ENCODE measurements at places on chromosomes 6 and 20.

DNA sequence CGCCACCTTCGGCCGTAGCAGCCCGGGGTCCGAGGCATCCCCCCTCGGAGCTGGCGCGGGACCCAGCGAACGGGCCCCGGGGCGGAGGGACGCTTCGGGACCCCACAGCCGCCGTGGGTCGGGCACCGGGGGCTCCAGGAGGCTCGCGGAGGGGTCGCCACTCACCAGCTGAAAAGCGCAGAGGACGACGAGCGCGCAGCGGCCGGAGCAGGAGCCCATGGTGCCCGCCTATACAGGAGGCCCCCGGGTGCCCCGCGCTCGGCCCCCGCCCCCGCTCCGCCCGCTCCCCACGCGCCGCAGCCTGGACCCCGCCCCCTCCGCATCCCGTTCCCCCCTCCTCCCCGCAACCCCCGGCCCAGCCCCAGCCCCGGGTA is at the start of gene NKAIN4:
Gene NKAIN4 (minus strand): TSS at position 232 of the 374 bp plus-strand sequence. CDS start 13 bp downstream, at position 219.
- no peak for DNase-seq

- DNase-seq, result no peak
Measured at GRCh38 chr20:47782920-47783552, 2.2 kb downstream of the SULF2 start.

- DNase-seq, result no peak
Measured at GRCh38 chr20:36336954-36337704, 31.0 kb downstream of the DLGAP4 start.

GRCh38 chr6:1592852-1593251 is 16.9 kb upstream of the FOXC1 start:
- no peak for DNase-seq

GRCh38 chr20:36818861-36819260 is 45.3 kb upstream of the DSN1 start:
- no peak for DNase-seq

GRCh38 chr6:138225953-138226352 is 7.7 kb upstream of the PBOV1 start:
- no peak for DNase-seq

- DNase-seq, result no peak
Measured at GRCh38 chr20:9082741-9083140, 13.9 kb downstream of the PLCB4 start.

- no peak for DNase-seq
Measured at GRCh38 chr6:165218829-165219228, 90.6 kb downstream of the C6orf118 start.

DNA sequence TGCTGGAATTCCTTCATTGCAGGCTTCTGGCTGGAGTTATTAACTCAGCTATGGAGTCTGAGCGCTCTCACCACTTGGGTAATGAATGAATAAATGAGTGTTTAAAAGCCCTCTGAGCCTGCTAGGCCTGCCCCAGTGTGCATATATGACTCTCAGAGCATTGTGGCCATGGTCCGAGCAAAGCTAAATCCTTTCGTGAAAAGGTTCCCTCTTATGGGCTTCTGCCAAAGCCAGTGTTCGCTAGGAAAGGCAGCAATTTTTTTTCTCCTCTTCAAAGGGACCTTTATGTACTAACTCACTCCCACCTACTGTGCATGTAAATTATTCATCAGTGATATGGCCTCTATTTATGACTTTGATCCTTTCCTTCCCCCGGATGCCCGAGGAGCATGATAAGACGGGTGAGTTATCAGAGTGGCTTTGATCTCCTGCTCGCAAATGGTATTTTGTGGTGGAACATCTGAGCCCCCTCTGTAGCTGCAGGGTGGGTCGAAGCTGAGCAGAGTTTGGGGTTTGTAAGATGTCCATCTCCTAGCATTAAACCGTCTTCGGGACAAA is 88.6 kb downstream of the LINC00237 start:
- no peak for DNase-seq

DNA sequence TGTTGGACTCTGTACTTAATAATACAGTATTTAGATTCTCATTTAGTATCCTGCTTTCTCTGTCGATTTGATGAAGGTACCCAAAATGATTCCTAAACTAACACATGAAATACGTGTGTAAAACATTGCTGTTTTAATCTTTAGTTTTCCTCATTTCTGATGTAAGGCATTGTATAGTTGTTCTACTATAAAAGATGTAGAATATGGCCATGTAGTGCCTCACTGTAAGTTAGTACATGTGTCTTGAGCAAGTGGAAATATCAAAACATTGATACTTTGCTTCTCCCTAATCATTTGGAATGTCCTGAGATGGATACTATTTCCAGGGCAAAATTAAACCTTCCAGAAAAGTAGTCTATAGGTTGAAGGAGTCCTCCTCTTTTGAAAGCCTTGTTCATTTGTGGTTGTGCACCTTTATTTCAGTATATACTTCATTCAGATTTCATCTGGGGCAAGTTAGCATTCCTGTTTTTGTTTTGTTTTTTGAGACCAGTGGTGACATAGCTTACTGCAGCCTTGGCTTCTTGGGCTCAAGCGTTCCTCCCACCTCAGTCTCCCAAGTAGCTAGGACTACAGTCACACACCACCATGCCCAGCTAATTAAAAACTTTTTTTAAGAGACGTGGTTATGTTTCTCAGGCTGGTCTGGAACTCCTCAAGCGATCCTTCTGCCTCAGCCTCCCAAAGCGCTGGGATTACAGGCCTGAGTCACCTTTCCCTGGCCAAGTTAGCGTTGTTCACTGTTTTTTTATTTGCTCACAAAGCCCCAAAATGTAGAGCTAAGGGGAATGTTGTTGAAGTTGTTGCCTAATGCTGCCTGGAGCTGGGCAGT is 11.6 kb downstream of the SRSF3 start:
- no peak for DNase-seq

- DNase-seq, result no peak
Measured at GRCh38 chr6:146990821-146991798, 213.1 kb upstream of the STXBP5 start.

- no peak for DNase-seq
Measured at GRCh38 chr6:14217728-14218518, 100.4 kb downstream of the CD83 start.

DNA sequence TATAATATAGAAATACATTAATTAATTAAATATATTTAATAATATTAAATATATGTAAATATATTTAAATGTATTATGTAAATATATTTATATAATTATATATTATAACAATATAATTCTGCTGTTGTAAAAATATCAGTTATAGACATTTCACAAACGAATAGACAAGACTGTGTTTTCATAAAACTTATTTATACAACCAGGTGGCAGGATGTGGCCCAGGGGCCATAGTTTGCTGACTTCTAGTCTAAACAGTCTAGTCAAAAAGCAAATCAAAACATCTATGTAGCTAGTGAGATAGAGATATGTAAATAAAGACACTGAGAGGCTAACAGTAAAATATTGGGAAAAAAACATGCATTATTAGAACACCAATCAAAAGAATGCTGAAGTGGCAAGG is 136.4 kb downstream of the TBXT start:
- no peak for DNase-seq

DNA sequence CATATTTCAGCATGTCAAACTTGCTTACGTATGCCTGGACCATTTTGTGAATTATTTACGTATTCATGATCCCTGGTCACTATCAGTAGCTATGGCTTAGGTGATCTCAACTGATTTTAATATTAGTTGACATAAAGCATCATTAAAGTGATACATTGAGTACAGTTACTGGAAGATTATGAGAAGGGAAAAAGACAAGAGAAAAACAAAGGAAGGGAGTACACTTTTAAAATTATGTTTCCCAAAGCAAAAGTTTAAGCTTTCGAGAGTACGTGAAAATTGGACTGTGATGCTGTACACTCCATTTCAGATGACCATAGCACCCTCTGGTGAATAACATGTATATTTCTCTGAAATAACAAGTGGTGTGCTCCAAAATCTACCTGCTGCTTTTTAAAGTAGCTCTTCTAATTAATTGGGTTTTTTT is 215.0 kb upstream of the HSF2 start:
- DNase-seq, result no peak

GRCh38 chr6:118298476-118299427 is 249.3 kb upstream of the PLN start:
- DNase-seq, result no peak

- peak; percentile 46 for DNase-seq
Measured at GRCh38 chr6:110180228-110181008, at the start of gene CDC40. Gene CDC40 (plus strand): TSS chr6:110180427. CDS start chr6:110180445, 18 bp downstream.

DNA sequence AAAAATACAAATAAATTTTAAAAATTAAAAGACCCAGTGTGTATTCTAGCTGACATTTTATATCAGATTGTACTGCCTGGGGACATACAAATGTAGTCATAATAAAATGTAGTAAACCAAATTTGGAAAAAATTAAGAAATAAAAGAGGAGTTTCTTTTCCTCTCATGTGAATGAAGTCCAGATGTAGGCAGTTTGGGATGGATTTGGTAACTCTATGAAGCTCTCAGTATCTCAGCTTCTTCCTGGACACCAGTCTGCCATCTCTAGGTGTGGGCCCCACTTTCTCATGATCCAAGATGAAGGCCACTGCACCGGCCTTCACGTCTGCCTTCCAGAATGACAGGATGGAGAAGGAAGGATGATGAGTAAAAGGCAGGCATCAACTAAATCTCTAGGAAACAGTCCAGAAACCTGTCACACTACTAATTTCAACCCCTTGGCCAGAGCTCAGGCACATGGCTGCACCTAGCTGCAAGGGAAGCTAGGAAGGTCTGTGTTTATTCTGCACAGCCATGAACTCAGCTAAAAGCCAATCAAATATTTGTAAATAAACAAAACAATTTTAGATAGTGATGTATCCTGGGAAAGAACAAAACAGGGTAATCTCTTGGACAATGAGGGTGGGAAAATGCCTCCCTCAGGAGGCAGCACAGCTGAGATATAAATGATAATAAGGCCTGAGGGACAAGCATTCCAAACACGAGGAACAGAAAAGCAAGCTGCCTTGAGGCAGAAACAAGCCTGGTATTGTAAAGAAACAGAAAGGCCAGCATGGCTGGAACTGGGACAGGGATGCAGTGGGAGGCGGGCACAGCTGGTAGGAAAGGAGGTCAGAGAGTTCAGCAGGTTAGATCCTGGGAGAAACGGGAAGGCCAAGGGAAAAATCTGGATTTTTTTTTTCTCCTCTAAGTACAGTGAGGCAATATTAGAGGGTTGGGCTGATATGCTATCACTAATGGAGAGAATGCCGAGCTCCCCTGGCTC is 88.5 kb upstream of the PTPN1 start:
- DNase-seq, result no peak

- no peak for DNase-seq
Measured at GRCh38 chr6:95142101-95142500, 435.2 kb upstream of the MANEA start.

GRCh38 chr6:34574647-34575293 is 18.6 kb upstream of the SPDEF start:
- DNase-seq, result no peak

DNA sequence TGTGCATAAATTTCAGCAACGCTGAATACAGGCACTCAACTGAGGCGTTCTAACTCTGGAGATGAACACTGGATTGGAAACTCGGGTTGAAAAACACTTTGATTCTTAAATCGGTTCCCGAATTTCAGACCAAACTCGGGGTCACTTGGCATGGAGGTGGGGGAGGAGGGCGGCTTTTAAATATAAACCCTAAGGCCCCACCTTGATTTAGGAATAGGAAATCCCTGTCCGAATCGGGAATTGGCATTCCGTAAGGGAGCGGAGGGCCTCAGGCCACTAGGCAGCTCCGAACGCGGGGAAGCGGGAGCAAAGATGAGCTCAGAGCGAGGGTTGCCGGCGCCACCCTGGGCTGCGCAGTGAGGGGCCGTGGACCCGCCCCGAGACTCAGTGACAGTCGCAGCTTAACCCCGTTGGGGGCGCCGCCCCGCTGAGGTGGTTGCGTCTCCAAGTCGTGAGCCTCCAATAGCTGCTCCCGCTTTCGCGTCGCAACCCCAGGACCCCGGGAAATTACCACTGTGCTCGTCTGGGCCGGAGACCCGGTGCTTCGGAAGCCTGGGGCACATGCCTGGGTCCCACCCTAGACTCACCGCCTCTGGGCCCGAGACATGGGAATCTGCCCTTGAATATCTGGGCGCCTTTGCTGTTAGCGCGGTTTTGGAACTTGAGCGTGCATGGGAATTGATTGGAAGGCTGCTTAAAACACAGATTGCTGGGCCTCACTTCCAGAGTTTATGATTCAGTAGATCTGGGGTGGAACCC is 4.6 kb upstream of the SIM1 start:
- no peak for DNase-seq

- no peak for DNase-seq
Measured at GRCh38 chr20:20060234-20060998, 8.1 kb downstream of the CFAP61 start.

DNA sequence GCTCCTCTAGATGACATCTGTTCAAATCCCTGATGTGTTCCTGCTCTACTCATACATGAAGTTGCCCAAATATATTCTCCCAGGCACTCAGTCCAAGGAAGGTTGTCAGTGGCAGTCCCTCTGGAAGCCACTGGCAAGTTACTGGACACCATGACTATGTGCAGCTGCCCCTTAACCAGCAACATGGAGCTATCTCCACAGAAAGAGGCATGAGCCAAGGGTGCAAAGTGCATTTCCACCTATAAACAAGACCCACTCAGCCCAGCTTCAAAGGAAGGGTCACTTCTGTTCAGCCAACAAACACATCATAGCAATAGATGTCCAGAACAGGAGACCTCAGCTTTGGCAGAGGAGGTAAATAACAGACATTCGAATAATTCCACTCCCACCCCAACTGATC is 217.6 kb upstream of the PMEPA1 start:
- DNase-seq, result no peak

- DNase-seq, result no peak
Measured at GRCh38 chr6:25659633-25660368, 7.8 kb downstream of the SCGN start.

DNA sequence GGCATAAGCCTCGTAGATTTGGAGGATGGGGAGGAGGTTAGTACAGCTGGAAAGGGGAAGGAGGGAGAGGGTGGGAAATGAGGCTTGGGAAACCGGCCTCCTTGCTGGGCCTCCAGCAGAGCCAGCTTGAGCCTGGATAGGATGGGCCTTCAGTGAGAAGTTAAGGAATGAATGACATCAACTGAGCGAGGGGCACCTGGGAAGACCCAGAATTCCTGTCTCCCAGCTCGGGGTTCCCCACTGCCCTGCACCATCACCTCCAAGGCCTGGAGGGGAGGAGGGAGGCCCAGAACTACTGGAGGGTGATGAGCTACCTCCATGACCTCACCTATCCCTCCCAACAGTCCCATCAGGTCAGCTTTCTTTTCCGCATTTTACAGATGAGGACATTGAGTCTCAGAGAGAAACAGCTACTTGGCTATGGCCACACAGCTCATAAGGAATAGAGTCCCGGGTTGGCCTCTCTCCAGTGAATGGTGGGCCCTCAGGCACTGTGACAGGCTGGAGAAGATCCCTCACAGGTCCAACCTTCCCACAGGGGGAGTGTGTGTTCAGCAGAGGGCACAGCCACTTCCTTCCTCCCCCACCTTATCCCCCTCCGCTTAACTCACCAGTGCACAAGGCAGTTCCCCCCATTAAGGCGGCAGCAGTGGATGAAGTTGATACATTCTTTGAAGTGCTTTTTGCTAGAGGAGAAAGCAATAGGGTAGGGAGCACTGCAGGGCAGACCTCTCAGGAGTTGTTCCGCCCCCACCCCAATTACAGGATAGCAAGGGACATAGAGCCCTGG is 6.8 kb downstream of the DUSP15 start:
- no peak for DNase-seq

- no peak for DNase-seq
Measured at GRCh38 chr6:38215651-38216311, 396.3 kb downstream of the ZFAND3 start.

GRCh38 chr6:63442870-63443269 is 123.1 kb upstream of the LGSN start:
- no peak for DNase-seq

Measured in central memory CD8-positive, alpha-beta T cell (primary cell).